Hematopoietic multipotent progenitor cell treated with erythropoietin and hydrocortisone succinate and interleukin-3 and kit ligand, for 8 days (in vitro differentiated cells): ENCODE measurements at places on chromosomes 2 and 18.
A peak's percentile ranks its signal among the peaks of the same experiment; 100 is the strongest.

GRCh38 chr2:84940831-84941412 is 30.0 kb upstream of the KCMF1 start:
- DNase-seq: no peak

DNA sequence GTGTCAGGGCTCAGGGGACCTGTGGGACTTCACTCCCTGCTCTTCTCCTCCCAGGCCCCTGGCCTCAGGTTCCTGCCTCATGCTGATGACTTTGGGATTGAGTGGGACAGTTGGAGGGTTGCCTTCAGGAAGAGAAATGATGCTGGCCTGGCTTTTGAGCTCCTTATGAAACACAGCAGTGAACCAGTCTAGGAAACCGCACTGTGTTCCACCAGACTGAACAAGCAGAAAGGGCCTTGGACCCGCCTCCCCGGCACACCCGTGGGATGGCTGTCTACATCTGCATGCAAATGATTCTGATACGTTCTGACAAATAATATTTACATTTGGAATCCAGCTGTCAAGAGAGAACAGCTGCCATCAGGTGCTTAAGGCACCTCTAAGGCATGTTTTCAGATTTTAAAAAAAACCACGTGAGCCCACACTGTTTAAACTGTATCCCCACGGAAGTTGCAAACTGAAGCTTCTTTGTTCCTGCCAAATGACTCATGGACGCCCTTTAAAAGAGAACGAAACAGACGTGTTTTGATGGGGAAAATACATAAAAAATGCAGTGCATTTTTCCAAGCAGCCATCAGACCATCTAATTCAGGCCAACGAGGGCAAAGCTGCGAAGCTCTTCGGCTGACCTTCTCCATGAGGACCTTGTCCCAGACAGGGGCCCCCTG is 27.6 kb upstream of the ASAP2 start:
- DNase-seq: no peak

DNA sequence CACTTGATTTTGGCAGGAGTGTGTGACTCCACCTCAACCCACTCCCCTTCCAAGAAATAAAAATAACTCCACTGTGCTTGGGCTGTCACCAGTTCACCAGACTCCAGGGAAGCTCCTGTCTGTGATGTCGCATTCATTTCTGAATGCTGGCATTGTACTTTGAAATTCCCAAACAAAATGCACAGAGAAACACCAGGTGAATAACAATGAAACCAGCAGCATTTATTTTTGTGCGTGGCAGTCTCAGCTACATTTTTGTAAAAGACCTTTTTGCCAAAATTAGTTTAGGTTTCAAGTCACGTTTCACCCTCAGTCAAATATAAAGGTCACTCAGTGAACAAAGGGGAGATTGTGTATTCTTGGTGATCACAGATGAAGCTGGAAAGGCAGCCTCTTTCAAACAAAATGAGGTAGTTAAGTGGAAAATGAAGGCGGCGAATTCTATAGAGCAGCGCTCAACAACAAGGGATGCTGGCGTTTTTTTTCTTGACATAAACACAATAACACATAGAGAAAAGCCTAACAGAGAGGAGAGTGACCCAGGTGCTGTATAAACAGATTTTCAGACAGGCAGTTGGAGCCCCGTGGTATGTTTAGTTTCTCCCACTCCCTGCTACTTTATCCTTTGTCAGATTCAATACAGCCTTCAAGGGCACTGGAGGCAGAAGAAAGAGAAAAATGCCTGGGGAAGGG is 210.3 kb upstream of the GCFC2 start:
- no peak for DNase-seq

- DNase-seq: no peak
These were observed 102.9 kb upstream of the SYT4 start for GRCh38 chr18:43380104-43380672.

GRCh38 chr2:206688990-206689389 is 29.2 kb downstream of the DYTN start:
- peak; percentile 6 for DNase-seq

- no peak for DNase-seq
These were observed 147.4 kb upstream of the GPC1 start for GRCh38 chr2:240288087-240288521.

DNA sequence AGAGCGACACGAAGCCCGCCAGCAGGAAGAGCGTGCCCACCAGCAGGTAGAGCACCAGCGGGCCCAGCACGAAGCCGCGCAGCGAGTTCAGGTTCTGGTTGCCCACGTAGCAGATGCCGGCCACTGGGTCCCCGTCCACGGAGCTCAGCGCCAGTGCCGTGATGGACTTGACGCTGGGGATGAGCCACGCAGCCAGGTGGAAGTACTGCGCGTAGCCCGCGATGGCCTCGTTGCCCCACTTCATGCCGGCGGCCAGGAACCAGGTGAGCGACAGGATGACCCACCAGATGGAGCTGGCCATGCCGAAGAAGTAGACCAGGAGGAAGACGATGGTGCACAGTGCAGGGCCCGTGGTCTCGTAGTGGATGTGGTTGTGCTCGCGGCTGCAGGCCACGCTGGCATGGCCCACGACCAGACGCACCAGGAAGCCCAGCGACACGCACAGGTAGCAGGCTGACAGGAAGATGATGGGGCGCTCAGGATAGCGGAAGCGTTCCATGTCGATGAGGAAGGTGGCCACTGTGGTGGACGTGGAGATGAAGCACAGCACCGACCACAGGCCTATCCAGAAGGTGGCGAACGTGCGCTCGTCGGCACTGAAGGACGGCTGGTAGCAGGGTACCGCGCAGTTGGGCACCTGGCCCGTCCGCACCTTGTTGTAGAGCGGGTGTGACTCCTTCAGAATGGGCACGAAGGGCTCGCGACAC is 2.1 kb downstream of the FZD5 start:
- DNase-seq: peak; percentile 29

GRCh38 chr2:39179974-39180960 is 59.4 kb upstream of the SOS1 start:
- no peak for DNase-seq

DNA sequence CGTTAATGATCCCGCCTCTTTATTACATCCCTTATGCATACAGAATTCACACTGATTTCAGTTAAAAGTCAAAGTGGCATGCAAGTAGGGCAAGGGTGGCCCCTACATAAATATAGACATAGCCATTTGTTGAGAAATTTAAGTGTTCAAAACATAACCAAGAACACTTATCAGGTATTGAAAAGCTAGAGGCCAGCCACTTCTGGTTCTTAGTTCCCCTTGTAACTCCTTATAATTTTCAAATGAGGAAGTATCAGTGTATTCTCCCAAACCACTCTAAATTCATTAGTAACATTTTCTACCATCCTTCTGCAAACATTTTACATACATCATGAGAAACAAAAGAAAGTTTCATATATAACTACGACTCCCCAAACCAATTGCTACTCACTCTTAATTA is 5.8 kb upstream of the ARL5A start:
- DNase-seq: no peak
